Cardiac muscle cell (in vitro differentiated cells and primary cell): ENCODE measurements at places on chromosomes 2 and 18. TPM values are rescaled to one million over a fixed set of nuclear protein-coding genes. Genes with fewer than 3 reads are reported as not detected.
A peak's percentile ranks its signal among the peaks of the same experiment; 100 is the strongest.

GRCh38 chr2:3192920-3193319 lies 184.7 kb downstream of the EIPR1 start:
- no peak for DNase-seq

MARCHF4 gene
- total RNA-seq = not detected in 2 replicates

GRCh38 chr2:88666576-88666975 lies 24.9 kb upstream of the RPIA start:
- DNase-seq = no peak

B3GNT2 gene
- total RNA-seq = 8.9 and 11.1 TPM in 2 replicates

- no peak for DNase-seq
Observed at GRCh38 chr2:14826518-14826917, 194.0 kb downstream of the LRATD1 start.

TUBA3E gene
- total RNA-seq = not detected in 2 replicates

SLC16A14 gene
- total RNA-seq = 1.7 and 7.5 TPM in 2 replicates

- DNase-seq = no peak
Observed at GRCh38 chr2:20366672-20367116, 16.1 kb upstream of the PUM2 start.

DNA sequence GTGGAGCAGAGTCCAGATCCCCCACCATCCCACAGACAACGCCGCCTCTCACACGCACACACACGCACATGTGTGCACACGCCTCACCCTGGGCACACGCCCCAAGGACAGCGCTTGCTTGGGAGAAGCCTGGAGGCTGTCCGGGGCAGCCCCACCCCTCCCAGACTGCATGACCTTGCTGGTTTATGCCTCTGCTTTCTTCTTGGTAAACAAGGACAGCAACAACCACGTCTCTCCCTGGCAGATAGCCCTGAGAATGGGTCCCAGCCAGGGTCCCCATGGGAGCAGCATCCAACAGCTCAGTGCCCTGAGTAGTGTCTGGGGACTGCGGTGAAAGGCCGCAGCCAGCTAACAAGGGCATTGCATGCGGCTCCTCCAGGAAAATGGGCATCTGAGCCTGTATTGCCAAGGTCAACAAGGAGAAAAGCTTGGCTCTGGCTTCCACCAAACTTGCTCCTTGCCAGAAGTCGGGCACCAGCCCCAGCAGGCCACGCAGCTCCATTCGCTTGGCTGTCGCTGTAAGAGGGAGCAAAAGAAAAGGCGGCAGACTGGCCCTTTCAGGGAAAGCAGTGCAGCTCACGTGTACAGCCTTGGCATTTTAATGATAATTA lies 234.6 kb downstream of the EIPR1 start:
- no peak for DNase-seq

POU3F3 gene
- not detected in 2 replicates for total RNA-seq

TEKT4 gene
- not detected in 2 replicates for total RNA-seq

HES6 gene
- 8.8 and 11.9 TPM in 2 replicates for total RNA-seq

- peak; percentile 23 for DNase-seq
Observed at GRCh38 chr2:3575534-3576262, 638 bp downstream of the RPS7 start.

DNA sequence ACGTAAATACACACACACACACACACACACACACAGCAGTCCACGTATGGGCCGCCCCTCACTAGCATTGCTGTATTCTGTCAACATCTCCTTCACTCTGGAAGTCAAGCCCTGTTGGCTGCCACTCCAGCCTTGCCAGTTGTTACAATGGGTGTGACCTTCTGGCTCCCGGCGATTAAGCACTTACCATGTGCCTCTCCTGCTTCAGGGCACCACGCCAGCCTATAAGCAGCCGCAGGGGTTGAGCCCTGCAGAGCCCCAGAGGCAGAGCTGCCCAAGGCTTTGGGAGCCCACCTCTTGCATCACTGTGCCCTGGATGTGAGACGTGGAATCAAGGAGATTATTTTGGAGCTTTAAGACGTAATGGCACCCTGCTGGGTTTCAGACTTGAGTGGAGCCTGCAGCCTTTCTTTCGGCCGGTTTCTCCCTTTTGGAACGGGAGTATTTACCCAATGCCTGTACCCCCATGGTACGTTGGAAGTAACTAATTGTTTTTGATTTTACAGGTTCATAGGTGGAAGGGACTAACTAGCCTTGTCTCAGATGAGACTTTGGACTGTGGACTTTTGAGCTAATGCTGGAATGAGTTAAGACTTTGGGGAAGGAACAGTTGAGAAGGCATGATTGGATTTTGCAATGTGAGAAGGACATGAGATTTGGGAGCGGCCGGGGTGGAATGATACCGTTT lies 54.5 kb upstream of the ROCK2 start:
- DNase-seq = no peak
